ENCODE measurements at places on chromosomes 11 and 22. TPM values are rescaled to one million over a fixed set of nuclear protein-coding genes. Genes with fewer than 3 reads are reported as not detected.

Gene PNPLA5
- not detected for total RNA-seq

Gene SOX10
- total RNA-seq = 0.56 TPM

Gene OR10D3
- 0.17 TPM for total RNA-seq

Gene OR52J3
- total RNA-seq = not detected

Gene MYBPC3
- not detected for total RNA-seq

Gene MICAL3
- total RNA-seq = 15.2 TPM

Gene SERPIND1
- total RNA-seq = 0.14 TPM

Gene ALG12
- total RNA-seq = 12.2 TPM

Gene NADSYN1
- 24.1 TPM for total RNA-seq

Gene CHRM4
- total RNA-seq = 3.0 TPM

Gene CDON
- total RNA-seq = 0.90 TPM

Gene SEPTIN5
- 62.2 TPM for total RNA-seq

Gene KRTAP5-7
- 0.37 TPM for total RNA-seq

Gene MUC5AC
- 0.23 TPM for total RNA-seq

Gene OR51L1
- total RNA-seq = not detected

Gene POLA2
- 6.1 TPM for total RNA-seq

Gene UVRAG
- total RNA-seq = 21.5 TPM

Gene SULT4A1
- total RNA-seq = 30.8 TPM

Gene CHID1
- total RNA-seq = 48.5 TPM

Gene NRGN
- 3.6 TPM for total RNA-seq

Gene GSTT2
- total RNA-seq = not detected

Gene SAAL1
- total RNA-seq = 30.3 TPM

Gene VPREB1
- 0.68 TPM for total RNA-seq

Gene PKP3
- 1.1 TPM for total RNA-seq

Gene TMEM151A
- total RNA-seq = 8.3 TPM

Gene TRIM22
- 42.2 TPM for total RNA-seq

Gene CNTF
- total RNA-seq = 3.6 TPM

Gene GGTLC2
- not detected for total RNA-seq

Gene CPT1A
- total RNA-seq = 21.0 TPM

Gene ATF4
- 521 TPM for total RNA-seq

Gene ACRV1
- total RNA-seq = 1.0 TPM

Gene CCDC81
- 0.22 TPM for total RNA-seq

Gene TRIM49
- not detected for total RNA-seq

Gene PTGDR2
- total RNA-seq = 0.33 TPM

Gene TTC12
- total RNA-seq = 26.7 TPM

Gene GRIK4
- total RNA-seq = 11.1 TPM
